GM12891 (cell line): ENCODE measurements at places on chromosomes 7 and 10.

DNA sequence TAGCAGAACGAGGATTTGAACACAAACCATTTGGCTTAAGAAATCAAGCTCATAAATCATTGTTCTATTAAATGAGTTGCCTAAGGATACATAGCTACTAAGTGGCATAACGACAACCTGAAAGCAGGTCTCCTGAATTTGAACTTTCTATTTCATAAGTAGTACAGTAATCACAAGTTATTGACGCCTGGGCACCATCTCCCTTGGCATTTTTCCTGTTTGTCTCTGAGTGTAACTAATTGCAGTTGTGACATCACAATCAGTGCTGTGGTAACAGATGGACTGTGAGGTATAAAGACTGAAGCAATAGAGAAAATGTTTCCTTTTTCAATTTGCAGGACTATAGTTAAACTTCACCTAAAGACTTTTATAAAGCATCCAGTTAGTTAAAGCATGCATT, 6.4 kb upstream of the CSTF2T start:
- no peak for DNase-seq

DNA sequence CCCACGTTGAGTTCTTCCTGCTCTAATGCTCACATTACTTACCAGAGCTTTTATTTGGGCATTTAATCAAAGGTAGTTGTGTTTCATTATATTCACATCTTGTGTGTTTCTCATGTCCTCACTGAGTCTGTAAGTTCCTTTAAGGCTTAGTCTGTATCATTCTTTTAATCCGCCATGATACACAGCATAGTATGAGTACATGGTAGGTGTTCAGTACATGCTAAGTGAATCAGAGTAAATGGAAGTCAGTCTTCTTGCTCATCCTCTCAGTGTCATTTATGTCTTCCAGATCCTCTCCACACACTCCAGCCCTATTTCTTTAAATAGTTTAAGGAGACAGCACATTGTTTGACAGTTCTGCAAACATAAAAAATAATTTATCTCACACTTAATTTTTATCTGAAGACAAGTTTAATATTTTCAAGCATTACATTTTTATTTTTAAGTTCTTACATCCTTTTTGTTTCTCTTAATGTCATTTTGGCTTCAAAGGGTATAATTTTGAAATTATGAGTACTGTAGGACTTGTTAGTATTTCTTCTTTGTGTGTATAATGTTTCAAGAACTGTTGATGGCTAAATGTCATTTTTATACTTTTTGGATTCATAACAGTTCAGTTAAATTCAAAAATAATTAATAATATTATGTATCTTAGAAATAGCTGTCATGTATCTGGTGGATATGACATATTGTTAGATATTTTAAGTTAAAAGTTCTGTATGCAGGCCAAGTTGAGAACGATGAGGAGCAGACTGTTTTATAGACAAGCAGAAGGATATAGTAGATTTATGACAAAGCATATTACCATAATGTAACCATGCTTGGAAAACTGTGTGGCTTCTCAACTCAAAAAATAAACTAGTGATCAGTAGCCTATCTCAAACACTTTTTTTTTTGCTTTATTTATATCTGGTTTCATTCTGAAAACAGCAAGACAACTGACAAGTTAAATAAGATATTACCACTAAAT, 342.7 kb downstream of the LRMDA start:
- DNase-seq, result no peak

GRCh38 chr10:119198438-119198837, 8.9 kb upstream of the GRK5 start:
- DNase-seq, result no peak

GRCh38 chr10:106967452-106967851, 197.1 kb downstream of the SORCS1 start:
- DNase-seq, result no peak

DNA sequence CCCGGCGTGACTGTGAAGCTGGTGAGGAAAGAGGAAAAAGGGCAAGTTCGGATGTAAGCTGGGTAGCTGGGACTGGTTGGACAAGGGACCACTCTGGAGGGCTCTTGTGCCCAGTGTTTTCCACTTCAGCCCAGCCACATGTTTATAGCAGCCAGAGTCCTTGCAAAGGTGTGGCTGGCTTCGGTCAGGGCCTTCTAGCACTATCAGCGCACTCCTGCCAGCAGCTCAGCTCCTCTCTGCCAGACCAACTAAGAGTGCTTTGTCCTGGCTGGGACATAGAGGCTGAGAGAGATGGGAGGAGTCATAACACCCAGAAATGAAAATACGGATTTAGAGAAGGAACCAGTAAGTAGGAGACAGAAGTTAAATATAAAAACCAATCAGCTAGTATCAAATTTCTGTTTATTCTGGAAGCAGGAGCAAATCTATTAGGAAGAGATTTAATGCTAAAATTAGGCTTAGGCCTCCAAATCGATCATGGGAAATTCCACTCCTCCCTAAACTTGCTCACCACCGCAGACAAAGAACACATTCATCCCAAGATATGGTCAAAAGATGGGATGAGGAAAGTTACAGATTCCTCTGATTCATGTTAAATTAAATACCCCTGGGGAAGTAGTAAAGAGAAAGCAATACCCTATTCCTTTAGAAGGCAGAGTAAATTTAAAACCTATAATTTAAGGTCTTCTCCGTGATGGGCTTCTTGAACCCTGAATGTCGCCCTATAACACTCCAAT, 135.0 kb downstream of the RALA start:
- DNase-seq, result no peak

DNA sequence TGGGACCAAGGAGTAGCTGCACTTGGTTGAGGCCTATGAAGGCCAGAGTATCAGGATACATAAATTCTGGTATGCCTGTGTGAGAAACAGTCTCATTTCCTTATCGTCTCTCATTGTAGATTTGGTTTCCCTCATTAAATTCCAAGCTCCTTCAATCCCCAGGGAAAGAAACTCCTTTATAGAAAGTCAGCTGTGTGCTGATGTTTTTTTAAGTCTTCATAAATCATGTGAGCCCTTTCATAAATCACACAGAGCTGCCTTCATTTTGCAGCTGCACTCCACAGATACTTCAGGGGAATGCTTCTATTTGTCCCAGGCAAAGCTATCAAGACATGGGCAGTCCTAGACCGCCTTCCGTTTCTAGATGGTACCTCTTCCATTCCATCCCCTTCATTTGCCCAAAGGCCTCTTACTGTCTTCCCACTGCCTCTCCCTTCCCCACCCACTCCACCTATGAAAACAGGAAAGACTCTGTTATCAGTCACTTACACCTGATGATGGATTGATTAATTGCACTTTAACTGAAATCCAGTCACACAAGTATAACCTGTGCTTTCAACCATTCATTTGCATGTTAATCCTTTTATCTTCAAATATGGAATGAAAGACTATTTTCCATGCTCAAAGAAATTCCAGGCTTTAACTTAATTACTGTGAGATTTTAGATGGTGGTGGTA, 290.2 kb downstream of the C7orf25 start:
- no peak for DNase-seq

- no peak for DNase-seq
These were observed 14.4 kb downstream of the SCIN start for GRCh38 chr7:12584930-12585329.

DNA sequence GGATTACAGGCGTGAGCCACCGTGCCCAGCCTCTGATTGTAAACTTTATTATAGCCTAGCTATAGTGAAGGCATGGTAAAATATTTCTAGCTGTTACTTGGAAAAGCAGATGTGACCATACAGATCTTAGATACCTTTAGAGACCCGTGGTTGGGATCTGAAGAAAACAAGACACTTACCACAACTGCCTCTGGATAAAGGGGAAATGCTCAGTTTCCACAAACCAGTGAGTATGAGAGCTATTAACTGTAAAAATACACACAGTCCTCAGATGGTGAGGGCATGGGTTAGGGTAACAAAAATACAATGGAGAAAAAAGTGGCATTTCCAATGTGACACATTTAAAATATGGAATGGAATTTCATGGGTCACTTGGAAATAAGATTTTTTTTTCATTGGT, 63.0 kb downstream of the ZNF438 start:
- DNase-seq, result no peak

DNA sequence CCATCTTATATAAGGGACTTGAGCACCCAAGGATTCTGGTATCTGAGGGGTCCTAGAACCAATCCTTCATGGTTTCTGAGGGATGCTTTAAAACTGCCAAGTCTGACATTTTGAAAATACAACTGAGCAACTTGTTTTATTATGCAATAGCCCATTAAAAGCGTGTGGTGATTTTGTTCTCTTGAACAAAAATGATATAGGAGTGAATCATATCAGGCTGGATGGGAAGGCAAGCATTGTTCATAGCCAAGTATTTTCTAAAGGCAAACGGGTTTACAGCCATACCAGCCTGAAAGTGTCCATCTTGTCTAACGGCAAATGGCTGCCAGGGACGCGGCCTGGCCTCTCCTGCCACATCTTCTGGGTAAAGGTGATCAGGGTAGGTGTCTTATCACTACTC, 23.4 kb downstream of the RPP38 start:
- DNase-seq, result no peak

DNA sequence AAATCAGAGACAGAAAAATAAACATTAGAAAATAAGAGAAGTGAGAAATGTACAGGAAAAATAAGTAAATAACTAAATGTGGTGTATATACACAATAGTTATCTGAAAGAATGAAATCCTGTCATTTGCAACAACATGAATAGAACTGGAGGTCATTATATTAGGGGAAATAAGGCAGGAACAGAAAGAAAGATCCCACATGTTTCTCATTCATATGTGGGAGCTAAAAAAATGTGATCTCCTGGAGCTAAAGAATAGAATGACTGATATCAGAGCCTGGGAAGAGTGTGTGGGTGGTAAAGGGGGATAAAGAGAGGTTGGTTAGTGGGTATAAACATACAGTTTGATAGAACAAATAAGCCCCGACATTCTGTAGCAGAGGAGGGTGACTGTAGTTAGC, 27.3 kb downstream of the PLXDC2 start:
- DNase-seq, result no peak

DNA sequence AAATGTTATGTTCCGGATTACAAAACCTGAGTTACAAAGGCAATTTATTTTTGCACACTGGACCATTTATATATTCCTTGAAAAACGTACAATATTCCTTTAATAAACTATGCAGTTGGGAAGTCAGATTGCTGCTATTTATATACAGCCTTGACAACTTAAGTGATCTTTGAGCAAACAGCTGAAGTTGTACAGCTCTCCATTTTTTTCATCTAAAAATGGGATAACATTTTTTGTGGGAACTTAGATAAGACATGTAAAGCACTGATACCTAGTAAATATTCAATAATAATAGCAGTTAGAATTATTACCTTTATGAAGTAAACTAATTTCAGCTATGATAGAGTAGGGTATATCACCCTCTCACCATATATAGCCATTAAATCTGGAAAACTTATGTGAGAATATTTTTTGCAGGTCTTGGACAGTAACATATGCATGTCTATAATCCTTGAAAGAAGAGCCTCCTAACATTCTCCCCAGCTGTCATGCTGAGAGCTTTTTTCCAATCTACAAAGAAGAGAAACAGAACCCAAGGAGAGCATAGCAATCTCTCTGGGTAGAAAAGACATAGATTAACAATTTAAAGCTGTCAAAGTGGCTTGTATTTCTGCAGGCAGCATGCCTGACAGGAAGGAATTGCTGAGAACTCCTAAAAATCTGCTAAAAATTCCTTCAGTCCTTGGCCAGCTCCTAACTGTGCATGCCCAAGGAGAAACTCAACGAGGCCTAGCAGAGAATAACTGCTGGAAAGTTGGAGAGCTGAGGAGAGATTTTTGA, 326.0 kb downstream of the CRPPA start:
- DNase-seq, result no peak
